ENCODE measurements at places on chromosomes 16 and 17.

DNA sequence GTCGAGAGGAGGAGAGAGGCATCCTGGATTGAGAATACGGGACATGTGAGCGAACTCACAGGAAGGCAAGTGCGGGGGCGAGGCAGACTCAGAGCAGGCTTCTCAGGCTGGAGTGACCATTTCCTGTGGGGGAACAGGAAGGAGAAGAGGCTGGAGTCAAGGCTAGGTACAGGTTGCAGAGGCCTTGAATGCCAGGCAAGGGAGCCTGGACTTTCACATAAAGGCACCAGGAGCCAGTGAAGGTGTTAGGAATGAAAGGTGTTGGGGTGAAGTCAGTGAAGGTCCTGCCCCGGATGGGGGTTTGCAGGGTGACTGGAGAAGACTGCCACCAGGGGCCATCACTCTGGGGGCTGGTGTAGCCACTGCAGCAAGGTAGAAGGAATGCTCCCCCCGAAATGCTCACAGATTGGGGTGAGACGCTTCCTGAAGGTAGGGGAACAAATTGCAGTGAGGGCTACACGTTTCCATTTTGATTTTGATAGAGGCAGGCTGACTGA lies 5.3 kb upstream of the GPRC5C start:
- no peak for DNase-seq

DNA sequence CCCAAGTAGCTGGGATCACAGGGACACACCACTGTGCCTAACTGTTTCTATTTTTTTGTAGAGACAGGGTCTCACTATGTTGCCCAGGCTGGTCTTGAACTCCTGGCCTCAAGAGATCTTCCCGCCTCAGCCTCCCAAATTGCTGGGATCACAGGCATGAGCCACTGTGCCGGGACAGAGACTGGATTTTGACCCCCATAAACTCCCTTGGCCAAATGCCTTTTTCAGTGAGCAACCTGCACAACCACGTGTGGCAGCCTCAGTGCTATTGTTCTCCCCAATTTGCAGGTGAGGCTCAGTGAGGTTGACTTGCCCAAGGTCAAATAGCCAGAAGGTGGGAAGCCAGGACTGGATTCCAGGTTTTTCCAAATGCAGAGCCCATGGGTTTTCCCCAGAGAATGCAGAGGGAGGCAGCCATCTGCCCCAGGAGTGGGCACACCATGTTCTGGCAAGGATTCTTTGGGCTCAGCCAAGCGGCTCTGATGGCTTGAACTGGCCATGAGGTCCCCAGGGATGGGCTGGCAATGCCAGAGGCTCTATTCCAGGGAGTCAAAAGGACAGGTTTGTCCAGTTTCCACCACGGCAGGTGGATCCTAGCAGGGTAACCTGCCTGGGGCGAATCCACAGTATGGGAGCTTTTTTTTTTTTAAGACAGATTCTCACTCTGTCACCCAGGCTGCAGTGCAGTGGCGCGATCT lies 1.8 kb downstream of the IL27 start:
- no peak for DNase-seq

DNA sequence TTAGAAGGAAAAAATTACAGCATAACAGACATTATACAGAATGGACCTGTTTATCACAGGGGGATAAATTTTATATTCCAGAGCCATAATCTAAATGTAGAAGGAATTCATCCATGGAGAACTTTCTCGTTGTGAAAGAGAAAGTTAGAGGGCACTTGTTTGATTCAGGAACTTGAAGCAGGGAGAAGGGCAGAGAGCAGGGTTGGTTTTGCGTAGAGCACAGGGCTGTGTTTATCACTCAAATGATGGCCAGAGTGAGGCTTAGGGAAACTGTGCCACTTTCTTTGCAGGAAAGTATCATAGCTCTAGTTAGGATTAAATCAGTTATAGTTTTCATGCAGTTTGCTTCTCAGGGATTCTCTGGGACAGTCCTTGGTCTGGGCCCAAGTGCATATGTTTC lies 29.1 kb upstream of the MED13 start:
- no peak for DNase-seq

- DNase-seq = no peak
Observed at GRCh38 chr17:34721326-34721725, 141.9 kb downstream of the TMEM132E start.

DNA sequence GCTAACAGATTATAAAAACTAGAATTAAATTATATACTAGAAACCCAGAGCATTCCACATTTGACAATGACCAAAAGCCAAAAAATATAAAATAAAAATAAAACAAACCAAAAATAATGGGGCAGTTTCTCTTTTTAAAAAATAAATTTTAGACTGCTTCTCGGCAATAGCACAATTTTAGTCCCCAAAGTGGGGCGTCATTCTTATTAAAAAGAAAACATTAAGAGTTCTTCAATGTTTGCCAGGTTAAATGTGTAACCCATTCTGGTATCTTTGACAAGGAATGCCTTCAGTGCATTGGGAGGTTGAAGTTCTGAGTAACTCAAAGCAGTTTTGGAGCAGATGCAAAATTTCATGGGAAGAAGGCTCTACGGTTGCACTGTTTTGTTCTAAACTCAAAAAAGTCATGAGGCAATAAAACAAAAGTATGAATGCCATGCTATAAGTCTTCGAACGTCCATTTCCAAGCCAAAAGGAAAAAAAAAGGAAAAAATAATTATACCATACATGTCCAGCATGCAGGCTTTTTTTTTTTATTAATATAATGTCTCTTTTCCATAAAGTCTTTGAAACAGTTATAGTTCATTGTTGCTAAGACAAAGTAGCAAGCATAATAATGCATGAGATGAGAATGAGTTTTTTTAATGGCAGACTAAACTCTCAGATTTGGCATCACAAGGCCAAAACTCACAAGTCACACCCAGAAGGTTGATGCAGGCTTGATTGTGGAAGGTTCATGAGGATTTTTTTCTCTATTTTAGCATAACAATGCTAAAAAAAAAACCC lies 3.1 kb downstream of the MAF start:
- DNase-seq = no peak

- no peak for DNase-seq
Observed at GRCh38 chr16:67966549-67967182, 1.8 kb downstream of the SLC12A4 start.

Data from amygdala (tissue), 56 donors.